ENCODE measurements at places on chromosomes 1 and 21.

- no peak for DNase-seq
Measured at GRCh38 chr1:6056572-6056948, 10.9 kb downstream of the KCNAB2 start.

DNA sequence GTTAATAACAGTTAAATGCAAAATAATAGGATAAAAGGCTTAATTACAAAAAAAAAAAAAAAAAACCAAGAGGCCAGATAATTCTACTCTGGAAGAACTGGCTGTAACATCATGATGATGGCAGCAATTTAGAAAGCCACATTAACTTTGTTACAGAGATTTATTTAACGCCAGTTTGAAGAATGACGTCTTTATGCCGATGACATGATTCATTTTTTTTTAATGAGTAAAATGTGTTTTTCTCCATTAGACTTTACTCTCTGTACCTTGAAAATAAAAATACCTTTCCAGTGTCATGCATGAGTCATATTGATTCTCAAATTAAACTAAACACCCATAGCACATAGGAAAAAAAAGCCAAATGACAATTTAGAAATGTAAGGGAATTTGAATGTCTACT, 226.1 kb downstream of the RGS7 start:
- DNase-seq, result peak; percentile 30

DNA sequence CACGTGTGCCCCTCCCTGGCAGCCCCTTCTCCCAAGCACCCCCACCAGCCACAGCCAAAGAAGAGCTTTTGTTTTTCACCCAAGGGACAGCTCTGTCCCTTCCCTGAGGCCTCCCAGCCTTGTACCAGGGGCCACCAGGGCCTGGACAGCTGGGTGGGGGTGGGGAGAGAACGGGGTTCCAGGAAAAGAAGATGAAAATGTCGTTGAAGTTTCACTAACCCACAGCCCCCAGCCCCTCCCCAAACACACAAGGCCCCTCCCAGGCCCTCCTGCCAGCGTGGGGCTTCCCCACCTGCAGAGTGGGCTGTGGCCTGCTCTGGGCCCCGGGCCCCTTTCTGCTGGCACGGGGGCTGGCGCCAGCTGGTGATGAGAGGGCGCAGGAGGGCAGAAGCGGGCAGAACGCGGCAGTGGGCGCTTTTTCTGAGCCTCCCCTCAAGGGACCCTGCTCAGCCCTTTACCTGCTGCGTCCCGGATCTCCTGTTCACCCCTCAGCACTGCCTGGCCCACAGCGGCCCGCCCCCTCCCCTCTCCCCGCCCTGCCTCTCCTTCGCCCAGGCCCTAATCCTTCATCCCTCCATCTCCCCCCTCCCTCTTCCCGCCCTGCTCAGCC, 5.5 kb upstream of the ANKRD65 start:
- DNase-seq, result no peak

DNA sequence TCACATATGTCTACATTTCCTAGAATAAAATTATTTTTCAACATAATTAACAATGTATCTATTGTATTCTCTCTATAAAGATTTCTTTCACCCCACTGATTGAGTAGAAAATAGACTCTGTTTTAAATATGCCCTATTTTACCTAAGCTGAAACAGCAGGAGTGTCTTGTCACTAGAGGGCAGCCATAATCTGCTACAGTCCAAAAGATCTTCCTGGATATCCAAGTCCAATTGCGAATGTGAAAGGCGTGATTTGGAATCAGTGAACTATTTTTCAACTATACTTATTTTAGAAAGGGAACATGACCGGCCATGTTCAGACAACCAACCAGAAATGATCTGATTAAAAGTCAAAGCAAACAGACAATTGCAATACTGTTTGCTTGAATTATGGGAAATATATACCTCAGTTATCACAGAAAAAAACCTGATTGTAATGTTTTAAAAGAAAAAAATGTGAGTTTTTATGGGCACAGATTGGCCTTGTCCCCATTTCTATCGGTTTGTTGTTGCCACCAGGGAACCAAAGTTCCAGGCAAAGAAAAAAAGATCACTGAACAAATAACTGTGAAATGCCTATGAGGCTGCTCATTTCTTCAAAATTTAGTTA, 1211.0 kb upstream of the ADGRL4 start:
- DNase-seq, result peak; percentile 68

DNA sequence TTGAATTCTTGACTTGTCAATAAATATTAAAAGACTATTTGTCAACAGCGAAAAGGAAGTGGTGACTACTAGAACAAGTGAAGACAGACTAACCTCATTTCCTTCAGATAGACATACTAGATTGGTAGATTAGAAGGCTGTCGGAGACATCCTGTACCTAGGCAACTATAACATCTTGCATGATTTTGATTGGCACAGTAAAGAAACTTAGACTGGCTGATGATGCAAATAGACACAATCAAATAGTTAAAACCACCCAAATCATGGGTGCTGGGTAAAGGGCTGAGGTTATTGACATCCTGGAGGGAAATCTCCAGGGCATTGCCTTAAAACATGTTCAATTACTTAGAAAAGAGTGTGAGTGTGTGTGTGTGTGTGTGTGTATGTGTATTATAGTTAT, 85.9 kb upstream of the EDEM3 start:
- no peak for DNase-seq

DNA sequence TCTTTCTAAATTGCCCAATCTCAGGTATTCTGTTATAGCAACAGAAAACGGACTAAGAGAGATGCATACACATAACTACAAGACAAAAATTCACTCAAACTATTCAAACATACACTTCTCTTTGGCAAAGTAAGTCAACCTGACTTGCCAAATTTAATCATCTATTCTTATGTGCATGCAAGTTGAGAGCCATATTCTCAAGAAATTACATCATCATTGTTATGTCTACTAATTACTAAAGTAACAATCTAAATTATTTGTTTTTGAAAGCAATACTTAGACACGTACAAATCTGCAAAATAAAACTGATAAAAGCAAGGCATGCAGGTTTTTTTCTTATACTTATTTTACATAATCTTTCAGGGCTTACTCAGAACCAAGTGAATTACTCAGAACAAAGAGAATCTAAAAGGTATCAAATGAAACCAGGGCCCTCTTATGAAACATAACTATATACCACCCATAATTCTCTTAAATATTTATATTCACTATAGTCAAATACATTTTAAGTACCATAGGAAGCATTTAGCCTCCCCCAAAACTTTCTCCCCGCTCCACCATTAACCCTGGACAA, 62.3 kb downstream of the HLCS start:
- DNase-seq, result no peak

DNA sequence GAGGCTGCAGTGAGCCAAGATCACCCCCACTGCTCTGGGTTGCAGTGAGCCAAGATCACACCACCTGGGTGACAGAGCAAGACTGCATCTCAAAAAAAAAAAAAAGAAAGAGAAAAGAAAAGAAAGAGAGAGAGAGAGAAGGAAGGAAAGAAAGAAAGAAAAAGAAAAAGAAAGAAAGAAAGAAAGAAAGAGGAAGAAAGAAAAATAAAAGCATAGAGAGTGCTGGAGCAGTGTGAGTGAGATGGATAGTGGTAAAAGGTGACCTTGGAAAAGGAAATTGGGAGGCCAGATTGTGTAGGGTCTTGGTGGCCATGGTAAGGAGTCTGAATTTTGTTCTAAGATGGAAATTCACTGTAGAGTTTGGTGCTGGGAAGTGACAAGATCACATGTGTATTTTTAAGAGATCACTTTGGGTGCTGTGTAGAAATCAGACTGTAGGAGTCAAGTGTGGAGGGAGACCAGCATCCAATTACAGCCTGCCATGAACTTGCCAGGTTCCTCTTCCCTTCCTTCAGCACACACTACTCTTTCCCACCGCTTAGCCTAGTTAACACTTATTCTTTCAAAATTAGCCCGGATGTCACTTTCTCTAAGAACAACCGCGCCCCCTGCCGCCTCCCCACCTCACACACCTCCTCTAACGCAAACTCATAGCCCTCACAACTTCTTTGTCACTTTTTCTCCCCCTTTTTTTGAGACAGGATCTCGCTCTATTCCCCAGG, 17.9 kb downstream of the MTX1 start:
- DNase-seq, result peak; percentile 84

DNA sequence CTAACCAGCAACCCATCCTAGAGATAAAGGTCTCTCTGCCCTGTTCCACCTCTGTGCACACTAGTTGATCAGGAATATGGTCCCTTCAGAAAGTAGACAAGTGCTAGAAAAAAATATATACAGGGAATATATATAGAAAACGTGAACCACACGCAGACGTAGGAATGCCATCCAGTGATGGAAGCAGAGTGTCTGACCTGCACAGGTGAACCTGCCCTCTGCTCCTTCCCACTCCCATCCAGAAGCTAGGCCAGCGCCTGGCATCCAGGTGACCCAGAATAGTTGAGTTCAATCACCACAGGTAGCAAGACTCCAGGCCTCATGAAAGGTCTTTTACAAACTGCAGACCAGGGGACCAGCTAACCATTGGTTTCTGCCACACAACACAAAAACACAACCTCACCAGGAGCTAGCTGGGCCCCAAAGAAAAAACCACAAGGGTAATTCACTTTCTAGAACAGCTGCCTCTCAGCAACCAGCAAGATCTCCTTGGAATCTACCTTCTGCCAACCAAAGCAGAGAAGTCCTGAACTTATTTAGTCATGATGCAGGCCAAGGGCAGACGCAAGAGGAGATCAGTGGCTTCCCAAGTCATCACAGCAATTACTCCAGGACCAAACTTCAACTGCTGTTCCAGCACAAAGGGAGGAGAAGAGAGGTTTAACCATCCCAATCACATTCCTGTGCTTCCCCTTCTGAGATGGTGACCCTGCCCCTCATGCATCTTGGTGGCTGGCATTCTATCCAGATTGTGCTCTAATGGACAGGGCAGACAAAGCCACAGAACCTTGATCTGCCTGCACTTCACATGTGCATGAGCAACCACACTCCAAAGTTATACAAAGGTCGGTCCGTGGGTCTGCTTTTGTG, 53.0 kb downstream of the GPR161 start:
- no peak for DNase-seq

GRCh38 chr1:109947582-109948284, 36.8 kb upstream of the AHCYL1 start:
- no peak for DNase-seq

GRCh38 chr1:20361805-20362381, 71.2 kb downstream of the VWA5B1 start:
- DNase-seq, result peak; percentile 47

GRCh38 chr1:35390600-35391494, 122.3 kb downstream of the ZMYM4 start:
- peak; percentile 13 for DNase-seq

DNA sequence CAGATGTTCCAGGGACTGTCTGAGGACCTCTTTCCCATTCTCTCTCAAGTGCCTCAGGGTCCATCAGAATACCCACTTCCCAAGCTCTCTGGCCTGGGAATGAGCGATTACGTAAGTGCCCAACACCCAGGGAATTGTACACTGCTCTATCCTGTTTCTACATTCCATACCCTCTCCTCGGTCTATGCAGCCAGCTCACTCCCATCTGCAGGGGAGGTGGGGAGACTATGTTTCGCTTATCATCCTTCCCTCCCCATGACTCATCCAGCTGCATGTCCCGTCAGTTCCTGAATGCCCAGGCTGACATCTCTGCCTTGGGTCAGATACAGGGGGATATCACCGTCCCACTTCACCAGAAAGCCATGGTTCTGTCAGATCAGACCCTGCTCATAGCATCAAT, 34.5 kb upstream of the CD1D start:
- no peak for DNase-seq

All from fibroblast of skin of right quadriceps (primary cell).